ENCODE measurements at places on chromosomes 16 and 17.

DNA sequence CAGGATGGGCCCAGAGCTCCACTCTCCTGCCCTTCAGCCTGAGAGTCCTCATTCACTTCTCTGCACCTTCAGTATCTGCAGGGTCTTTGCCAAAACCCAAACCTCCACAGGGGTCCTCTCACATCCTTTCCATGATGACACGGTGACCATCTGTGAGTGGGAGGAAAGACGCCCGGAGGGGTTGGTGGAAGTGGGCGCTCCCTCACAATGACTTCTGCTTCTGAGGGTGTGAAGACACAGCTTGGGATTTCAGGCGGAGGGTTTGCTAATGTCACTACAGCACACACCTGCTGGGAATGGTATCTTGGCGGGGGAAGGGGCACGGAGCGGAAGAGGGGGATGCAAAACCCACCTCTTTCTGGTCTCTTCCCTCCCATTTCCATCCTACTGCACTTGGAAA is 115.1 kb upstream of the SDK2 start:
- DNase-seq, result no peak

GRCh38 chr17:50832864-50833381 is 2.5 kb upstream of the WFIKKN2 start:
- no peak for DNase-seq

- DNase-seq, result no peak
Measured at GRCh38 chr17:81518785-81519283, 6.2 kb upstream of the ACTG1 start.

- no peak for DNase-seq
Measured at GRCh38 chr16:10878644-10879501, 1.9 kb downstream of the CIITA start.

- no peak for DNase-seq
Measured at GRCh38 chr17:56149266-56150036, 3.8 kb upstream of the ANKFN1 start.

- no peak for DNase-seq
Measured at GRCh38 chr17:60899115-60899514, 221.5 kb downstream of the BCAS3 start.

Data from BJ (cell line).